Testis (tissue), 5 donors: ENCODE measurements at places on chromosomes 6 and 20. TPM values are rescaled to one million over a fixed set of nuclear protein-coding genes. Genes with fewer than 3 reads are reported as not detected.

GRCh38 chr6:154962753-154963152 lies 32.4 kb upstream of the TIAM2 start:
- DNase-seq, result no peak

DNA sequence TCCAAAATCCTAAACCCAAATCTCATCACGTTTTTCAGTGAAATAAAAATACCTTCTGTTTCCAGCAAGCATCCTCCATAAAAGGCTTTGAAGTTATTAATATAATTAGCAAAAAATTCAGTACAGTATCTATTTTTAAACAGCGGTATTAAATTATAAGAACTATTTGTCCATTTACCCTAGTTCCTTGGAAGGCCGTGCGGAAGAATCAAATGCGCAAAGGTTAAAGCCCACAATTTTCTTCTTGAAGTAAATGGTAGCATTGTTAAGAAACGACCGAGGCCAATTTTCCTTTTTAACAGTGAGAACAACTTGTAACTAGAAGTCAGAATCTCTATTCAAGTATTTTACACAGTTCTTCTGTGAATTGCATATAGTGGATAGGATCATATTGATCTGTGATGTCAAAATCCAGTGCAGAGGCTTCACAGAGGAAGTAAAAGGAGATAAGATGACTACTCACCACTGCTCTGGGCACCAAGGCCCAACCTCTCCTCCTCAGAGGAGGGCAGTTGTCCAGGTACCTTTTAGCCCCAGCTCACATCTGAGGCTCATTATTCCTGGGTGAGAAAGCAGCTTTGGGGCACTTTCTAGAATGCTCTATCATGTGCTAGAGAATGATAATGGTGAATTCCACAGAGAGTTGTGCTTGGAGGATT lies 36.3 kb downstream of the TNFAIP3 start:
- no peak for DNase-seq

- no peak for DNase-seq
Measured at GRCh38 chr6:145583753-145584152, 151.6 kb downstream of the EPM2A start.

GRCh38 chr6:82608781-82609180 lies 245.2 kb downstream of the TPBG start:
- no peak for DNase-seq

DNA sequence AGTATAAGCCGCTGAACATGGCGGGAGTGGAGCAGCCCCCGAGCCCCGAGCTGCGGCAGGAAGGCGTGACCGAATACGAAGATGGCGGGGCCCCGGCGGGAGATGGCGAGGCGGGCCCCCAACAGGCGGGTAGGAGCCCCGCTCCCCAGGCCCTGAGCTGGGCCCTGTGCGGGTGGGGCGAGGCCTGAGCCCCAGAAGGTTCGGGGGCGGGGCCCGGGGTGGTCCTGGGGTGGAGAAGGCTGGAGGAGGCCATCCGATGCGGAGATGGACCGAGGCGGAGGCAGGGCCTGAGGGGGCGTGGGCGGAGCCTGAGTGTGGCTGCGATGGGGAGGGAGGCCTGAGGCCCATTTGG lies 7.1 kb downstream of the L3MBTL1 start:
- no peak for DNase-seq

The OPRM1 gene
- total RNA-seq, result 1.1 TPM
